CD8-positive, alpha-beta T cell (primary cell): ENCODE measurements at places on chromosomes 2 and 18.

DNA sequence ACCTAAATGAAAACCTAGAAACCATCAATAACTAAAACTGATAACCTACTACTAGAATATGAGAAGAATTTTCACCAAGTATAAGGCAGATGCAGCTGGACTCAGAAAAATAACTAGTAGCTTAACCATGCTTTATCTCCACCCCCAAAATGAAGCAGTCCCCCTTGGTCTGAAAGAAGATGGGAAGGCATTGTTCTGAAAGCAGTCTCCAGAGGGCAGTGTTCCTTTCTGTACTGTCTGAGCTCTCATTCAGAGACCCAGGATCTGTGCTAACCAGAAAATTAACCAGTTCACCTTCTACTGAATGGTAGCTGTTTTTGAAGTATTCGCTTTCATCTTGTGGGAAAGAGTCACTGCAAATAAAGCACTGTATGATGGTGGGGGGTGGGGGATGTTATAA is 273.0 kb downstream of the PDE11A start:
- no peak for DNase-seq

DNA sequence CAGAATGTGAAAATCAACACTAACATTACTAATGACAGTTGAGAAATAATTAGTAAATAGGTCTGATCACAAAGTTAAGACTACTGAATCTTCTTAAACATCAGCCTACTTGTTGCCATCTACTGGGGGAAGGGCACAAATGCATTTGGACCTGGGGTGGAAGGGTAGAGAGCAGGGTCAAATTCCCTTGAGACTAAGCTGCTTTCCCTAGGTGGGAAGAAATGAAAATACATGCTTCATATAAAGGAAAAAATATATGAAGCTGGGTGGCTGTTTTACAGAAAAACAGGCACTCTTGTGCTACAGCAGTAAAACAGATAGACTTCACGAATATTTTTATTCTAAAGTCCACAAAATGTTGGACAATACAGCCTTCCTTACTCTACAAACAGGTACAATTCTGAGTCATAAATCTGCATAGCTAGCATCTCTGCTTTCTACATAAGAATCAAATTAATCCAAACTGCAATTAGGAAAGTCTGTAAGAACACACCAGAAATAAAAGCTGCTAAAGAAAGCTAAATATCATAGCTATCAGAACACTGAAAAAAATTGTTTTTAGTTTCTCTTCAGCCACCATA is 10.9 kb downstream of the TRIP12 start:
- DNase-seq = peak; percentile 14

DNA sequence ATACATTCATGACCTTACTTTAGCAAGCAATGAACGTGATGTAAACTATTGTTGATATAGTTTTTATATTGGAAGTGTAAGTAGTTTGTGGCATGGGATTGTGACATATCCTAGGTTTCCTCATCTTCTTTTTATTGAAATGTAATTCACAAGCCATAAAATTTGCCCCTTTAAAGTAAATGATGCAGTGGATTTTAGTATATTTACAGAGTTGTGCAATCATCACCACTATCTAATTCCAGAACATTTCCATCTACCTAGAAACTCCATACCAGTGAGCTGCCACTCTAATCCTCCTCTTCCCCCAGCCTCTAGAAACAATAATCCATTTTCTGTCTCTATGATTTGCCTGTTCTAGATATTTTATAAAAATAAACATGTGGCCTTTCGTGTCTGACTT is 10.7 kb upstream of the CASP10 start:
- DNase-seq = no peak

- no peak for DNase-seq
Observed at GRCh38 chr2:146412625-146413024, 1432.2 kb upstream of the ACVR2A start.

- no peak for DNase-seq
Observed at GRCh38 chr18:26432651-26433424, 115.5 kb downstream of the KCTD1 start.

GRCh38 chr2:13654416-13654815 is 937.7 kb downstream of the TRIB2 start:
- no peak for DNase-seq

GRCh38 chr2:168345601-168346000 is 98.2 kb upstream of the STK39 start:
- no peak for DNase-seq

GRCh38 chr2:33033606-33034081 is 86.9 kb downstream of the LTBP1 start:
- no peak for DNase-seq

DNA sequence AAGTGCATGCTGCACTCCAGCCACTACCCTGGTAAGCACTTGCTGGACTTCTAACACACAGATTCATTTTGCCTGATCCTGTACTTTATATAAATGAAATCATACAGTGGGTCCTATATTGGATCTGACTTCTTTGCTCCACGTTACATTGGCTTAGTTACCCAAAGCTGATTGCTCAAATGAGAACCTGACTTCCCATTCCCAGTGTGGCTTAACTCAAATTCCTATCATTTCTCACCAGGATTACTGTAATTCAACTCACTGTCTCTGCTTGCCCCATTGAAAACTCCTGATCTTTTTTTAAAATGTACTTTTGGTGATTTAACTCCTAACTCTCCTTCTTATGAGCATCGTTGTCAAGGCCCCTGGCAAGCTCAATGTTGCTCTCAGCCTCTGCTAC is 1.4 kb downstream of the RSAD2 start:
- DNase-seq = no peak

GRCh38 chr2:7083580-7084509 is 166.6 kb downstream of the RNF144A start:
- no peak for DNase-seq

- DNase-seq = no peak
Observed at GRCh38 chr2:220221992-220222391, 594.6 kb downstream of the SLC4A3 start.

DNA sequence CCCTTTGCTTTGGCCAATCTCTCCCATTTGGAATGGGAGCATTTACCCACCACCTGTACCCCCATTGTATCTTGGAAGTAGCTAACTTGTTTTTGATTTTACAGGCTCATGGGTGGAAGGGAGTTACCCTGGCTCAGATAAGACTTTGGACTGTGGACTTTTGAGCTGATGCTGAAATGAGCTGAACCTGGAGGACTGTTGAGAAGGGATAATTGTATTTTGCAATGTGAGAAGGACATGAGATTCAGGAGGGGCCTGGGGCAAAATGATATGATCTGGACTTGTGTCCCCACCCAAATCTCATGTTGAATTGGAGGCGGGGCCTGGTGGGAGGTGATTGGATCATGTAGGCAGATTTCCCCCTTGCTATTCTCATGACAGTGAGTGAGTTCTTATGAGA is 58.6 kb upstream of the ZFP36L2 start:
- DNase-seq = no peak

- DNase-seq = no peak
Observed at GRCh38 chr18:45487581-45487980, 127.7 kb upstream of the SLC14A2 start.

GRCh38 chr2:191020742-191021381 is 6.9 kb upstream of the STAT1 start:
- peak; percentile 36 for DNase-seq

DNA sequence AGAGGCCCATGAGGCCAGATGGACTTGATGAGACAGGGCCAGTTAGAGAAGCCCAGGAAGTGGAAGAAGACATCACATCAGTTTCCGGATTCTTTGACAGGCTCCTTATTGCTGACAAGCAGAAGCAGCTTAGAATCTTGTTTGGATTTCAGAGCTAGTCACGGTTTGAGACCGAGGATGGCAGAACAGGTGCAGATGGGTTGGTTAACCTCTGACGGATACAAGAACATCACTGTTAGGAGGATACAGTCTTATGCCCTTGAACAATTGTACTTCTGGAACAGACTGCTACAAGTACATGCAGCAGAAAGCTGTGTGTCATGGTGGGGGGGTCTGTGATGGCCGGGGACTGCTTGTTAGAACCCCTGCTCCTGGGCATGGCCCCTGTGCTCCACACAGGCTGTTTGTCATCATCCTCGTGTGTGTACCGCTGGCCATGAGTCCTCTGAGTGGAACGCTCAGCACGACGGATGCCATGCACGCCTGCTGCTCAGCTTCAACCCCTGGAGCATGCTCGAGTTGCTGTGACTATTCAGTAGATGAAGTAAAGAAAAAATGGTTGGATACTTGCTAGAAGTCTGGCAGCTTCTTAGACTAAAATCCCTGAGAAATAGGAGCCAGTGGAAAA is 217.7 kb downstream of the SH3RF3 start:
- no peak for DNase-seq

GRCh38 chr2:64753399-64753798 is 99.7 kb upstream of the SERTAD2 start:
- no peak for DNase-seq

DNA sequence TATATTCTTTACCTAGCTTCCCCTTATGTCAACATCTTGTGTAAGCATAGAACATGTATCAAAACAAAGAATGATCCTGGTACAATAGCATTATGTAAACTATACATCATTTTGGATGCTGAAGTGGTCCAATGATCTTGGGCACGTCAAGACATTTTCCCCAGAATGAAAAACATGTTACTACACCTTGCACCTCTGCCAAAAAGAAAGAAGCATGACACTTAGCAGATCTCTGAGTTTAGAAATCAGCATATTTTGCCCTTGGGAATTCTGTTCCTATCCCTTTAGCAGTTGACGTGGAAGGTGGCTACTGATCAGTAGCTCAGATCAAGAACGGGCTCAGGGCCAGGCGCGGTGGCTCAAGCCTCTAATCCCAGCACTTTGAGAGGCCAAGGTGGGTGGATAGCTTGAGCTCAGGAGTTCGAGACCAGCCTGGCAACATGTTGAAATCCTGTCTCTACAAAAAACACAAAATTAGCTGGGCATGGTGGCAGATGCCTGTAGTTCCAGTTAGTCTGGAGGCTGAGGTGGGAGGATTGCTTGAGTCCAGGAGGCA is 1.7 kb upstream of the LCLAT1 start:
- no peak for DNase-seq
